MG63 (cell line): ENCODE measurements at places on chromosomes 4 and X. TPM values are rescaled to one million over a fixed set of nuclear protein-coding genes. Genes with fewer than 3 reads are reported as not detected.
A peak's percentile ranks its signal among the peaks of the same experiment; 100 is the strongest.

The PCDH18 gene
- 22.1 and 26.5 TPM in 2 replicates for total RNA-seq

The CPE gene
- 17.1 and 42.5 TPM in 2 replicates for total RNA-seq

The TMEM175 gene
- total RNA-seq, result 14.1 and 15.0 TPM in 2 replicates

The TCEAL6 gene
- not detected in 2 replicates for total RNA-seq

The VGLL1 gene
- not detected in 2 replicates for total RNA-seq

The USP51 gene
- 0.43 and 0.99 TPM in 2 replicates for total RNA-seq

The ARHGAP36 gene
- not detected in 2 replicates for total RNA-seq

The NPNT gene
- total RNA-seq, result 0.13 and 28.7 TPM in 2 replicates

The TADA2B gene
- 5.7 and 7.6 TPM in 2 replicates for total RNA-seq

The GPC4 gene
- total RNA-seq, result 0.66 and 0.96 TPM in 2 replicates

- no peak for DNase-seq
Measured at GRCh38 chr4:124278477-124278876, 434.1 kb downstream of the ANKRD50 start.

DNA sequence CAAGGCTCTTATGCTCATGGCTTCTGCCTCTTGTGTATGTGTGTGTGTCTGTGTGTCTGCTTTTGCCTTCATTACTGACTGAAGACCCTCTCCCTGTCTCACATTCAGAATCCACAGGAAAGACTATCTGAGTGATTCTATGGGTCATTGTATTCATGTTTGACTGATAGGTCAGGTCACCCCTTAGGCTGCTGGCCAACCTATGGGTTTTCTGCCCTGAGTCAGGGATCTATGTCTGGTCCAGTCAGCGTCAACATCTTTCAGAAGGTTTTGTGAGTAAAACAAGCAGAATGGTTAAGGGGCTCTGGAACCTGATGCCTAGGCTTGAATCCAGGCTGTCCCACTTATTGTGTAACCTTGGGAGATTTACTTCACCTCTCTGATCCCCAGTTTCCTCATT lies 30.5 kb downstream of the NHSL2 start:
- DNase-seq, result no peak

GRCh38 chr4:8040607-8041006 lies 100.9 kb upstream of the AFAP1 start:
- DNase-seq, result no peak

DNA sequence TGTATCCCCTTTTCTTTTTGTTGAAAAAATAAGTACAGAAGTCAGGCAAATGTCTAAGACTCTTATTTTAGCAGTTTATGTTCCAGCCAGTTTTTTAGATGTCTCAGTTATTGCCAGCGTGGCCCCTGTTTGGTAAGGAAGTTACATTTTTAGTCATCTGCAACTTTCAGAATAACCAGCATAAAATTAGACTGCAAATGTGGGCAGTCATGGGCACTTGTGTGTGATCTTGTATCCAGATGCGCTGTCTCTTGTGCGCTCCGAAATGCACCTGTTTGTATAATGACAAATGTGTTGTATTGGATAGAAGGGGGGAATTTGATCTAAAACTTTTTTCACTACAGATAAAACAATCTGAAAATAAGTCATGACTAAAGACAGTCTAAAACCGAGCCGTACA lies 44.3 kb upstream of the CLCN4 start:
- no peak for DNase-seq

- DNase-seq, result no peak
Measured at GRCh38 chr4:6456450-6456849, 16.0 kb downstream of the PPP2R2C start.

DNA sequence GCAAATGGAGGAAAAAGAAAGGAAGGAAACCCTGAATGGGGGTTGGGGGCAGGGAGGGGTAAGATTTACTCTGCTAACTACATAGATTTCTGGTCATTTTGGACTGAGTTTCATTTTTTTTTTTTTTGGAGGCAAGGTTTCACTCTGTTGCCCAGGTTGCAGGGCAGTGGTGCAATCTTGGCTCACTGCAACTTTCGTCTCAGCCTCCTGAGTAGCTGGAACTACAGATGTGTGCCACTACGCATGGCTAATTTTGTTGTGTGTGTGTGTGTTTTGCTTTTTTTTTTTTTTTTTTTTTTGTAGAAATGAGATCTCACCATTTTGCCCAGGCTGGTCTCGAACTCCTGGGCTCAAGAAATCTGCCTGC lies 223.5 kb downstream of the APBB2 start:
- peak; percentile 41 for DNase-seq

DNA sequence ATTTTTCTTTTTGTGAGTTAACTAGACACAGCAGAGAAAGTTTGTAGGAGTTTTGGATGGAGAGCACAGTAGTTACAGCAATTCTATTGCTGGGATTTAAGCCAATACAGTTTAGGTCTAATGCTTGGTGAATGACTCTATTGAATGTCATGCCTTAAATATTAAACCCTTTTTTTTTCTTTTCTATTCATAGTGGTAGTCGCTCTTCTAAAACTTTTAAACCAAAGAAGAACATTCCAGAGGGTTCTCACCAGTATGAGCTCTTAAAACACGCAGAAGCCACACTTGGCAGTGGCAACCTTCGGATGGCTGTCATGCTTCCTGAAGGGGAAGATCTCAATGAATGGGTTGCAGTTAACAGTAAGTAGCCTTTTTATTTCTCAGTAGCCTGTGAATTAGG lies 34.8 kb upstream of the DCK start:
- DNase-seq, result peak; percentile 61

GRCh38 chr4:2253160-2254084 lies 8.5 kb downstream of the MXD4 start:
- no peak for DNase-seq

- peak; percentile 35 for DNase-seq
Measured at GRCh38 chrX:47831788-47832187, 4.9 kb upstream of the ZNF81 start.

DNA sequence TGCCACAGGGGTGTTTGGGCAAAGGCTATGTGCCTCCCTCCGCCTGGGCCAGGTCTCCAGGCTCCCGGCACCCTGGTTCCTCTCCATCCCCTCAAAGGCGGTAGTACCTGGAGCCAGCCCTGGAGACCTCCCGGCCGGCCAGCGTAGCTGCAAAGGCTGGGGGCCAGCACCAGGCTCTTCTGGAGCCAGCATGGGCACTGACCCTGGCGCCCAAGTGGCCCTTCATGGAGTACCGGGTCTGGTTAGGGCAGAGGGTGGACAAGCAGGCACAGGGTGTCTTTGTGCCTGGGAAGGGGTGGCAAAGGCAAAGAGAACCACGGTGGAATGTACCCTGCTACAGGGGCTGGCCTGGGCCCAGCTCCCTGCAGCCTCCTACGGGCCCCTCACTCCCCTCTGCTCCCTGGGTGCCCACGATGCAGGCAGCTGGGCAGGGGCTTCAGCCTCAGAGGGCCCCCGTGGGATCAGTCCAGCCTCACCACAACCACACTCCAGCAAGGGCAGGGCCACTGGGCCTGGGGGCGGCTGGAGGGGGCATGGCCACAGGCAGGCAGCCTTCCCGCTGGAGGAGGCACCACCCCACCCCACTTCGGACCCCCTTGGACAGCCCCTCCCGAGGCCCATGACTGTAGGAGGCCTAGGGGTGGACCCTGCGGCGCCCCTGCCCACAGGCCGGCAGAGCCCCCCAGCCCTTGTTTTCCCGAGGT lies 112.9 kb upstream of the NKX1-1 start:
- no peak for DNase-seq

DNA sequence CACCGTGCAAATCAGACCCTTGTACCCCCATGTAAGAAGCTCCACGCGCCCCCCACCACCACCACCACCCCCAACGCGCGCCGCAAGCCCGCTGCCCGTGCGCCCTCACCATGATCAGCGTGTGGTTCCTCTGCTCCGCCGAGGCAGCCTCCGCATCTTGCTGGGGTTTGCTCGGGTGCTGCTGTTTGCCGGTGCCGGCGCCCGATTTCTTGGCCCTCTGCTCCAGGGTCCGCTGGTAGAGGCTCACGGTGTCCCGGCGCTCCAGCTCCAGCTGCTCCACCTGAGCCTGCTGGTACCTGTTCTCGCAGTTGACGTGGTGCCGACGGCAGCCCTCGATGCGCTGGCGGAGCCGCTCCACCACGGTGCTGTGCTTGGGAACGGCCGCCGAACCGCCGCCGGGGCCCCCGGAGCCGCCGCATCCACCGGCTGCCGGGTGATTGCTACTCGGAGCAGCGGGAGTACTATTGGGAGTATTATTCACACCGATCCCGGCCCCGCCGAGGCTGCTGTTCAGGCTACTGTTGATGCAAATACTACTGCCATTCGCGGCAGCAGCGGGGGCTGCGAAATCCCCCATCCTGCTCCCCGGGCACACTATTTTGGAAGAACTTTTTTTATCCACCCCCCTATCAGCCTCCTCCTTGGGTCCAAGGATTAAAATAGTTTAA lies 1.1 kb downstream of the MAML3 start:
- peak; percentile 46 for DNase-seq

GRCh38 chr4:182010876-182011275 lies 232.3 kb upstream of the TENM3 start:
- no peak for DNase-seq

DNA sequence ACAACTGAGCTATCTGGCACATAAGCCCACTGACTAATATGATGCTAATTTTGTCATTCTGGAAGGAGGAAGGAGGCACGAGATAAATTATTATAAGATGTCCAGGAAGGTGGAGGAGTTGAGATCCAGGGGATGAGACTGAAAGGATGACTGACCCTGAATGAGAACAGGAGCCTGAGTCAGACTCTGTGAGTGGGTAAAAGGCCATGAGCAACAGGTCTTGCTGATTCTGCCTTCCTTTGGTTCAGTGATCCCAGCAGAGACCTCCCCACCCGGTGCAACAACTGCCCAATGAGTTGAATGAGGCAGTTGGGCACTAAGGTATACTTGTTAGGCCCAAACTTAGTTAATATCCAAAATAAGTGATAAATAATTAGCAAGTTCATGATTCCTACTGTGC lies 238.1 kb upstream of the GPC4 start:
- DNase-seq, result no peak

DNA sequence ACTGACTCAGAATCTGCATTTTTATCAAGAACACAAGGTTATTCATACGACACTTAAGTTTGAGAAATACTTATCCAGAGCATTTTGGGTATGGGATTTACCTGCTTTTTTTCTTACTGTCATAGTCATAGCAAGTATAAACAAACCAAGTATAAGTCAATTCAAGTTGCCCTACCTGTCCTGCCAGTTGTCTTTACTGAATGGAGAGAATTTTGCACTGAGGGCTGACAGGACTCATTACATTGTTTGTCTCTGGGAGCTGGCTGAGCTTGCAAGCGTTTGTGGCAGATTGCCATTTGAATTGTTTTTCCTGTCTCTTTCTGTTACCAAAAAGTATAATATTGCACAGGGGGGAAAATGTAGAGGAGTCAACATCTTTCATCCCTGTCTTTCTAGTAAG lies 278.9 kb upstream of the MAGEC2 start:
- DNase-seq, result no peak

DNA sequence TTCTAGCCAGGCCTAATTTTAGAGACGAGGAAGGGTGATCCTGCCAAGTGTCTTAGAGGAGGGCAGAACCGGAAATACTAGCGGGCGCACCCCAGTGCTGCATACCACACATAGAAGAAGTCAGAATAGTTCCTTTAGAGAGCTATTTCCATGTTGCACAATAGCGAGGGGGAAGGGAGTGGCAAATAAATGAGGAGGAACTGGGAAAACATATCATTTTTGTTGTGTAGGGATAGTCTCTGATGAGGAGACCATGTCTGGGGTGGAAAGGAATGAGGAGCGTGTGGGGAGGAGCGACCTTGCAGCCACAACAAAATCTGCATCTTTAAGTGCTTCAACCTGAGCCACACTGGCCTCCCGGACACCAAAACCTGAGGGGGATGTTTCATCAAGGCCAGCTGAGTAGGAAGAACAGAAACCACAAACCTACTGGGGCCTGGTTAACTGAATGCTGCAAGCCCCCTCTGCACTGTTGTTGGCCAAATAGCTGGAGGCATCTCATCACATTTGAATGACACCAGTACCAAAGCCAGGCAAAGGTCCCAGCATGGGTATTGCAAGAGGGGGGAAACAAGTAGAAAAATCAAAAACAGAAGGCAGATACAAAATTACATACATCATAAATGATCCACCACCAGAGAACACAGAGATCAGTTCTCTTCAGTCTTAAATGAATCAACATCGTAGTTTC lies 26.7 kb upstream of the C1QTNF7 start:
- peak; percentile 52 for DNase-seq

DNA sequence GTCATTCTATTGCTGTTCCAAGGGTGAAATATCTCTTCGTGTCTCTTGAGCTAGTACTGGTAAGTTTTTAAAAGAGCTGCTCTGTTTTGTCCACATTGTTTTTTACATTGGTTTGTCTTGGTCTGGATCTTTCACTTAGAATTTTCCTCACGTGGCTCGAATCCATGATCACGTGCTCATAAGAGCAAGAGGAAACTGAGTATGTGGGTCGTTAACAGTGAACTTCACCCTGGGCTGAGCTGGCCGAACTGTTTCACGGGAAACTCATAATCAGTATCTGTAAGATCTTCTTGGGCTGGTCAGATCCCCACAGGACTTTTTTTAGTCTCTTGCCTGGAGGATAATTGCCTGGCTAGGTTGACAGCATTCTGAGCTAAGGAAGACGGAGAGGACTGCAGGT lies 77.8 kb upstream of the HELT start:
- no peak for DNase-seq

DNA sequence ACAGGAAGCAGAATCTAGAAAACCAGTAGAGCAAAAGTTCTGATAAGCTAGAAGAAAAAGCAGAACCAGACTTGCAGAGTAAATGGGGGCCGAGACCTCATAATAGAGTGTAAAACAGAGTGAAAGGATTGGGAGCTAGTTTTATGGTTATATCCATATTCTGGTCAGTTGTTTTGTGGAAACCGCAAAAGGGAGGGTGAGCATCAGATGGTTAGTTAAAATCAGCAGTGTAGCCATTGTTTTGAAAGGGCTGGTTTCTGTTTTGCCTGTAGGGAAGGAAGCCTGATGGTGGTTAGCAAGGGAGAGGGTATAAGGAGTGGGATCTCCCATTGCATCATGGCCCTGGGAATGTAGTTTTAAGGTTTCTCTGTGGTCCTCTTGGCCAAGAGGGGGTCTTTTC lies 17.2 kb upstream of the CCNI start:
- DNase-seq, result no peak

DNA sequence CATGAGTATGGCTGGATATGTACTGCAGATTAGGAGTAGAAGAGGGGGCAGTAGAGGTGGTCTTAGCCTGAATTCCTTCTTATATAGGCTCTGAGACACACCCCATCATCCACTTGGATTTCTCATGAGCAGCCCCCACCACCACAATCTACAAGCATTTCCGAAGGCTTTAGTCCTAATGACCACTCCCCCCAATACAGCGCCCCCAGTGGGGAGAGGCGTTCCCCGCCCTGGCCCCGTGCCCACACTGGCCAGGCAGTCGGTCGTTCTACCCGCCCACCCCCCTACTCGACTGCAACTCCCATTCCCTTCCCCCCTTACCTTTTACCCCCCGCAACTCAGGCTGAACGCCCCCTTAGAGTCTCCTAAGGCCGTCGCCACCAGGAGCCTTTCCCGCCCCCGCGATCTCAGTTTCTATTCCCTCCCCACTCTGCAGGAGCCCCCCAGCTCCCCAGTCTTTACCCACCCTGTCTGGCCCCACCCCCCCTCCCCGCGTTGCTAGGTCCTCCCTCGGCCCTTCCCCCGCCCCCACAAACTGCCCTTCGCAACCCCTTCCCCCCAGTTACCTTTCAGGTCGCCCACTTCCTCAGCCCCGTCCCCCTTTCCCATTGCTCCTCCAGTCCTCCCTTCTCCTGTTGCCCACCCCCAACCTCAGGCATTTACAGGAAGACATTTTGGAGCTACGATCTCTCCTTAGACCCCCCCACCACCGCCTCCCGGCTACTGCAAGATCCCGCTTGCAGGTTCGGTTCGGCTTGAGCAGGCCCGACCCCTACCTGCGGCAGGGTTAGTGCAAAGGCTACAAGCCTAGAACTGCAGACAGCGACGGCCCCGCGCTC lies 468 bp downstream of the ZMYM3 start:
- DNase-seq, result peak; percentile 47

GRCh38 chr4:118586357-118586790 lies 98.8 kb upstream of the METTL14 start:
- no peak for DNase-seq

- peak; percentile 30 for DNase-seq
Measured at GRCh38 chrX:145751943-145752342, 65.7 kb upstream of the SLITRK2 start.
